ENCODE measurements at places on chromosomes 1 and 21.
A peak's percentile ranks its signal among the peaks of the same experiment; 100 is the strongest.

- H3K4me1 ChIP-seq: peaks cover 68% of the 10 kb centered on the region
- no peak overlapping the region for H3K4me3 ChIP-seq
- no peak for DNase-seq
- H3K27me3 ChIP-seq: no peaks in the 10 kb centered on the region
- H3K36me3 ChIP-seq: peaks cover 8% of the 10 kb centered on the region
- peak overlapping the region; percentile 6 for H3K27ac ChIP-seq
Measured at GRCh38 chr1:212295579-212295978, 10.4 kb downstream of the PPP2R5A start.

DNA sequence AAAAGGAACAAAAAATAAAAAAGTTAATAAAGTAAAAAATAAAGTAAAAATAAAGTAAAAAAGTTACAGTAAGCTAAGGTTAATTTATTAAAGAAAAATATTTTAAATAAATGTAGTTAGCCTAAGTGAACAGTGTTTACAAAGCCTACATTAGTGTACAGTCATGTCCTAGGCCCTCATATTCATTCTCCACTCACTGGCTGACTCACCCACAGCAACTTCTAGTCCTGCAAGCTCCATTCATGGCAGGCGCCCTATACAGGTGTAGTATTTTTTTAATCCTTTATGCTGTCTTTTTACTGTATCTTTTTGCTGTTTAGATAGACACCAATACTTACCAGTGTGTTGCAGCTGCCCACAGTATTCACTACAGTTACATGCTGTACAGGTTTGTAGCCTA lies 12.4 kb downstream of the ADAR start:
- H3K36me3 ChIP-seq: peaks cover 62% of the 10 kb centered on the region
- H3K27ac ChIP-seq: no peak overlapping the region
- H3K4me1 ChIP-seq: peaks cover 16% of the 10 kb centered on the region
- H3K4me3 ChIP-seq: no peak overlapping the region
- no peak for DNase-seq

DNA sequence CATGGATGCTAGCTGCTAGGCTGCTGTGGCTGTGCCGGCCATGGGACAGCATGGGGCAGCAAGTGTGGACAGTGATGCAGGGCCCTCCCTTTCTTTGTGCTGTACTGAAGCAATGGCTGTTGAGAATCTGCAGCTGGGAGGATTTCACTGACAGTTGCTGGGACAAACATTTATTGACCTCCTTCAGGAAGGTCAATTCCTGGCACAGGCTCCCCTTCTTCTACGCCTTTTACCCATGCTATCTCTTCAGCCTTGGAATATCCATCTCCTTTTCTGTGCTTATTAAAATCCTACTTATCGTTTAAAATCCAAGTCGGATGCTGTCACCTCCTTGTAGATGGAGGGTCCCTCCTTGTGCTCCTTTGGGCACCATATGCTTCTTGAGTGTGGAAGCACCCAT lies 213.1 kb upstream of the USP24 start:
- peaks cover 19% of the 10 kb centered on the region for H3K27me3 ChIP-seq
- no peak overlapping the region for H3K27ac ChIP-seq
- no peak for DNase-seq
- no peaks in the 10 kb centered on the region for H3K4me1 ChIP-seq
- H3K36me3 ChIP-seq: no peaks in the 10 kb centered on the region

- DNase-seq: no peak
- no peaks in the 10 kb centered on the region for H3K36me3 ChIP-seq
- no peak overlapping the region for H3K4me3 ChIP-seq
- no peak overlapping the region for H3K27ac ChIP-seq
- peaks cover 11% of the 10 kb centered on the region for H3K4me1 ChIP-seq
Measured at GRCh38 chr1:224203243-224204016, 20.4 kb downstream of the DEGS1 start.

- no peaks in the 10 kb centered on the region for H3K36me3 ChIP-seq
- H3K4me3 ChIP-seq: no peak overlapping the region
- H3K27me3 ChIP-seq: no peaks in the 10 kb centered on the region
- DNase-seq: no peak
Measured at GRCh38 chr1:72524021-72524420, 241.7 kb upstream of the NEGR1 start.

DNA sequence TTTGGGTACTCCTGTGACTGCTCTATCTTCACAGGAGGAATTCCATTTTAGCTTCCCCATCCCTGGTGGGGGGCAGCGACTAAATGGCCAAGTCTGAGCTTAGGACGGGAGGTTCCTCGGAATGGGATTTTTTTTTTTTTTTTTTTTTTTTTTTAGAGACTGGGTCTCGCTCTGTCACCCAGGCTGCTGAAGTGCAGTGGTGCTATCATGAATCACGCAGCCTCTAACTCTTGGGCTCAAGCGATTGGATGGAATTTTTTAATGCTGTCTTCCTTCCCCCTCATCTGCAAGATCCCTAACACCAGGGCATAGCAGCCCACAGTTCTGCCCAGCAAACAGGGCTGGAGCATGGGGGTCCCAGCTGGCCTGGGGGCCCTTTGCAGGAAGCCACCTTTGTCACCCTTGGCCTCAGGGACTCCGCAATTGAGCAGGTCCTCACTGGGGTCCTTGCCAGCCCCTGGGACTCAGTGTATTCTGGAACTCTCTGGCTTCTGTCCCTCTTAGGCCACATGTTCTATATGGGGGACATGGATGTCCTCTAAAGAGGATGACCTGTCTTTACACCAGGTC lies 13.1 kb upstream of the EDN2 start:
- H3K27ac ChIP-seq: no peak overlapping the region
- H3K4me1 ChIP-seq: peaks cover 6% of the 10 kb centered on the region
- no peaks in the 10 kb centered on the region for H3K36me3 ChIP-seq

- DNase-seq: no peak
- H3K27me3 ChIP-seq: no peaks in the 10 kb centered on the region
- no peak overlapping the region for H3K27ac ChIP-seq
- peaks cover 18% of the 10 kb centered on the region for H3K36me3 ChIP-seq
Measured at GRCh38 chr1:8739377-8739776, 78.1 kb downstream of the RERE start.

DNA sequence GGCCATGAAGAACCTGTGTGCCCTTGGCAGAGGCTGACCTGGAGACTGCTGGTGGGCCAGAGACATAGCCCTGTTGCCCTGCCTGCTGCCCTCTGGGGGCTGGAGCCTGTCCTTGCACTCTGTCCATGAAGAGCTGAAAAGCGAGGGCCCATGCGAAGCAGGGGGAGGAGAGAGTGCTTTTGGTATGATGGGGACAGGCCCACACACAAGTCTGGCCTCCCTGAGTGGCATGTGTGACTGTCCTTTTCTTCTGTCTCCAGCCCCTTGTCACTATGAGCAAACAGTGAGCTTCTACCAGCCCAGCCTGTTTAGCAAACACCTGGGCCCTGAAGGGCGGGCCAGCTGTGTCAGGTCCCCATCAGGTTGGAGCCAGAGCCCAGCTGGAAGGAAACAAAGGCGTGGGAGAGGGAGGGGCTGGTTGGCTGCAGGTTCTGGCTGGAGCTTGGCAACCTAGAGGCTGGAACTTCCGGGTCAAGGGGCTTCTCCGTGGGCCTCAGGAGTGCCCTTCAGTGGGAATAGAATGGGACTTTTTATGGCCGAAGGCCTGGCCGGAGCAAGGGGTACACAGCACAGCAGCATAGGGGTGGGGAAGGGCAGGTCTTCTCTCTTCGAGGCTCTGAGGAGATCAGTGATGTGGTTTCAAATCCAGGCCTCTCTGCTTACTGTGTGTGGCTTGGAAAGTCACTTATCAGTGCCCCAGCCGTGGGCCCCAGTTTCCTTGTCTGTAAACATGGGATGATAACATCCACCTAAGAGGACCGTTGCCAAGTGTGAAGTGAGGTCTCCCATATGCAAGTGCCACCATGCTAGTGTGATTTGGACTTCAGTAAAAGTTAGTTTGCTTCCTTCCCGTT lies 14.3 kb downstream of the QSOX1 start:
- peaks cover 2% of the 10 kb centered on the region for H3K4me1 ChIP-seq
- no peak overlapping the region for H3K4me3 ChIP-seq
- H3K36me3 ChIP-seq: no peaks in the 10 kb centered on the region
- peak; percentile 61 for DNase-seq
- H3K27ac ChIP-seq: no peak overlapping the region
- no peaks in the 10 kb centered on the region for H3K27me3 ChIP-seq

DNA sequence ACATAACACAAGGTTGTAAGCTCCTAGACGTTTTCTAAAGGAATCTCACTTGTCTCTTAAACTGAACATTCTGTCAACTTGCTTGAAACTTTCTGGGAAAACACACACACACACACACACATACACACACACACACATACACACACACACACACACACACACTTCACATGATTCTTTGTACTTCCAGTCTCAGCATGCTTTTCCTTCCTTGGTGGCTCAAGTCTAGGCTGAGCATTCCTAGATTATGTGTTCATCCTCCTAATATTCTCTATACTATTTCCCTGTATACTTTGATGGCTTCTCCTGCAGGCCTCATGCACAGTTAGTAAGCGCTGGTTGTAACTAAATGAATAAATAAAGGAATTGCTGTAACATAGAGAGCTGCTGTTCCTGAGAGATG lies 372.1 kb downstream of the PTPRC start:
- H3K36me3 ChIP-seq: no peaks in the 10 kb centered on the region
- H3K4me1 ChIP-seq: peaks cover 20% of the 10 kb centered on the region
- H3K27me3 ChIP-seq: no peaks in the 10 kb centered on the region
- no peak for DNase-seq
- H3K27ac ChIP-seq: no peak overlapping the region

DNA sequence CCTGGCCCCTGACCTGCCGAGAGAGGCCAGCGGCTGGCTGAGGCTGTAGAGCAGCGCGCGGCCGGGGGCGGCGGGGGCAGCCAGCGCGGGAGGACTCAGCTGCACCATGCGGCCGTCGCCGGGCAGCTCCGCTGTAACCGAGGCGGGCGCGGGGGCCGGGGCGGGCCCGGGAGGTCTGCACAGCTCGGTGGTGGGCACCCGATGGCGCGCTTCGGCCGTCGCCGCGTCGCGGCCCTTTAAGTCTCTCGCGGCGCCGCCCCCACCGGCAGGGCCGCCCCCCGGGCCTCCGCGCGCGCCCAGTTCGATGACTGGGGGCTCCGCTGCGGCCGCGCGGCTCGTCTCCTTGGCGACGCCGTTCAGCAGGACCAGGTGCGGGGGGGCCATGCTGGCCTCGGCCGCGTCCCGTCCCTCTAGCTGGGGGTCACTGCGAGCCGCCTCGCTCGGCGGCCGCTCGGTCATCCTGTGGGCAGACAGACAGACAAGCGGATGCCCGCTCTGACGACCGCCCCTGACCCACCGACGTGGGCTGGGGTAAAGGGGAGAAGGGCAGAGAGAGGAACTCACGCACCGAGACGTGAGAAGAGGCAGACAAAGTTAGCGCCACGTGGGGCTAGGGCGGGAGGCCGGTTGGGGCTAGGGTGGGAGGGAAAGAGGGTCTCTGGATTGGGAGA lies 6.5 kb downstream of the TAL1 start:
- H3K27ac ChIP-seq: no peak overlapping the region
- peaks cover 11% of the 10 kb centered on the region for H3K4me1 ChIP-seq
- no peaks in the 10 kb centered on the region for H3K36me3 ChIP-seq

DNA sequence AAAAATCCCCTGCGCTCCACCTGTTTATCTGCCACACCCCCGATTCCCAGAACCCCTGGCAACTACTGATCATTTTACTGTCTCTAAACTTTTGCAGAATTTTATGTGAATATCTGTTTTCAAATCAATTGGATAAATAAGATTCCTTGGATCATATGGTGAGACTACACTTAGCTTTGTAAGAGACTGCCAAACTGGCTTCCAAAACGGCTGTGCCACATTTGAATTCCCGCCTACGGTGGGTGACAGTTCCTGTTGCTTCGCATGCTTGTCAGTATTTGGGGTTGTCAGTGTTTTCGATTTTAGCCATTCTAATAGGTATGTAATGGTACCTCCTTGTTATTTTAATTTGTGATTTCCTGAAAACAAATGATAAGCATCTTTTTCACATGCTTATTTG lies 22.7 kb upstream of the FMN2 start:
- H3K27ac ChIP-seq: no peak overlapping the region
- no peak overlapping the region for H3K4me3 ChIP-seq
- no peaks in the 10 kb centered on the region for H3K36me3 ChIP-seq
- no peaks in the 10 kb centered on the region for H3K27me3 ChIP-seq
- no peak for DNase-seq

DNA sequence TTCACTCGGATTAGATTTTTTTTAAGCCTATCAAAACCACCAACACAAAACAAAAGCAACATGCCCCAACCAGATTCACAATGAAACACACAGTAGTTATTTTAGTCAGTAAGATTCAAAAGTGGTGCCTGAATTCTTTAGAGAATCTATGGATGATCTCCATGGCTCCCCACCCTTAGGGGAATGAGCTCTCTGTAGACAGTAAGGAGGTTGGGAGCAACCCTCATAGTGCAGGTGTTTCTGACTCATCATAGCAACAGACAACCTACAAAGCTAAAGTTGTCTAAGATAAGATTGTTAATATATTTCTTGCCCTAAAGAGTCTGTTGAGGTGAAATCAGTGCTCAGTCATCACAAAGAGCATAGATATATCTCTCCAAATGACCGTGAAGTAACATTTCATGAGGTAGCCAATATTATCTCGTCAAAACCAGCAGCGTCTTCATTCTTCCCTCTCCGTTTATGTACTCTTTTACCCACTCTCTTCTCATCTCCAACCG lies 78.3 kb downstream of the ADAMTS1 start:
- H3K27ac ChIP-seq: no peak overlapping the region
- no peaks in the 10 kb centered on the region for H3K36me3 ChIP-seq
- H3K4me1 ChIP-seq: no peaks in the 10 kb centered on the region
- H3K4me3 ChIP-seq: no peak overlapping the region
- no peaks in the 10 kb centered on the region for H3K27me3 ChIP-seq

- DNase-seq: no peak
- peaks cover 8% of the 10 kb centered on the region for H3K27me3 ChIP-seq
- peaks cover 4% of the 10 kb centered on the region for H3K4me1 ChIP-seq
- no peak overlapping the region for H3K4me3 ChIP-seq
Measured at GRCh38 chr1:14340002-14340785, 258.3 kb upstream of the KAZN start.

- H3K27me3 ChIP-seq: no peaks in the 10 kb centered on the region
- no peak overlapping the region for H3K27ac ChIP-seq
- no peak for DNase-seq
- H3K4me1 ChIP-seq: peaks cover under 1% of the 10 kb centered on the region
- H3K4me3 ChIP-seq: no peak overlapping the region
- H3K36me3 ChIP-seq: no peaks in the 10 kb centered on the region
Measured at GRCh38 chr1:227780101-227781044, 35.1 kb upstream of the PRSS38 start.

- H3K4me1 ChIP-seq: no peaks in the 10 kb centered on the region
Measured at GRCh38 chr1:5983361-5984103, 8.7 kb downstream of the NPHP4 start.

GRCh38 chr1:164320790-164321731 lies 237.9 kb upstream of the PBX1 start:
- H3K36me3 ChIP-seq: no peaks in the 10 kb centered on the region
- H3K4me1 ChIP-seq: no peaks in the 10 kb centered on the region
- H3K4me3 ChIP-seq: no peak overlapping the region
